ENCODE measurements at places on chromosomes 2 and 18.

DNA sequence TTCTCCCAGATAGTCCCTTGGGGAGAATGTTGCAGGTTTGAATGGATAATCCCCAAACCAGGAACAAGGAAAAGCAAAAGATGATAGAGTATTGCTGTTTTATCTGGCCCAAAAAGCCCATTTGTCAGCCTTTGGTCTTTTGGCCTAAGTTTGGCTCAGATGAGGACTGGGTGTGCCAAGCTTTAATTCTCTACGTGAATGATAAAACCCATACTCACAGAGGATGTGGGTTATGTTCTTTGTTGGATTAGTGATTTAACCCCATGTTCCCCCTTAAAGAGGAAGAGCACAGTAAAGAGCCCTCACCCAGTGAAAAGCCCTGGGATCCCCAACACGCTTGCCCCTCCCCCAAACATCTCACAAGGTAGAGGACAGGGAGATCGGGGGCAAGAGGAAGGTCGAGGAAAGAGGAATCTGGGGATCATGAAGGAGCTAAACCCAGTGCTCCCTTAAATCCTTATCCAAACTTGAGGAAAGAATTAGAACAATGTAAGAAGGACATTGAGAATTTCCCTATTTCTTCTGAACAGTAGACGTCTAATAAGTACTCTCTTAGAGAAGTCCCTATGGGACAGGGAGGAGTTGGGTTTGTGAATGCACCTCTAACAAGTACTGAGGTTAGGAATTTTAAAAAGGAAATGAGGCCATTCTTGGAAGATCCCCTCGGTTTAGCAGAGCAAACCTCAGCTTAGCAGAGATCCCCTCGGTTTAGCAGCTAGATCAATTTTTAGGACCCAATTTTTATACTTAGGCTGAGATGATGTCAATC is 105.0 kb downstream of the HIBCH start:
- no peak for DNase-seq

DNA sequence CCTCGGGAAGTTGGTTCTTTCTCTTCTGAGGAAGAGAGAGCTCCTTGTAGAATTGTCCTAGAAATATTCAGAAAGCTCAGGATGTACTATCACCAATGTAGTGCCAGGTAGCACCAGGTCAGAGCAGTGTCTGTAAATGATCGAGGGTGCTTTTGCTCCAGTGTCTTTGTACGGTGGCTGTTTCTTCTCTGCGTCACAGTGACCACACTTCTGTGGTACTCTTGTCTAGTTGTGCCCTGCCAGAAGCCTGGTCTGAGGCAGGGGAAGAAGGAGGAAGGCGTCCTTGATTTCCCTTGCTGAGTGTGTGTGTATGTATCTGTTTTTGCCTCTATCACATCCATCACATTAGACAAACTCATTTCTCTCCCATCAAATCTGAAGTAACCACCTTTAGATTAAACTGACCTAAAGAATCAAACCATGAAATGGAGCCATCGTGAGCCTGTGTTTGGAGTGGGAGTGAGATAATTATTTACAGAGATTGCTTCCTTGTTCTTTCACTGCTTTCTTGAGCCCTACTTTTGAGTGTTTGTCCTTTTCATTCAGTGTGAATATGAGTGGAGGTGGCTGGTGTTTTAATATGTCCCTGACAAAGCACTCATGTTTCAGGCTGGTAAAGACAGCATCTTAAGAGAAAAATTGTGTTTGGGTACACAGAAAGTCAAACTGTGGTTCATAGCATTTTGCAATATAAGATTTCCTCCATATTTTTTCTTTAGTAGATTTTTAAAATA is 97.2 kb downstream of the ACOXL start:
- DNase-seq: no peak

- no peak for DNase-seq
Observed at GRCh38 chr2:21501376-21502027, 377.7 kb downstream of the TDRD15 start.

GRCh38 chr2:70959271-70959761 is 19.1 kb upstream of the ANKRD53 start:
- DNase-seq: no peak

DNA sequence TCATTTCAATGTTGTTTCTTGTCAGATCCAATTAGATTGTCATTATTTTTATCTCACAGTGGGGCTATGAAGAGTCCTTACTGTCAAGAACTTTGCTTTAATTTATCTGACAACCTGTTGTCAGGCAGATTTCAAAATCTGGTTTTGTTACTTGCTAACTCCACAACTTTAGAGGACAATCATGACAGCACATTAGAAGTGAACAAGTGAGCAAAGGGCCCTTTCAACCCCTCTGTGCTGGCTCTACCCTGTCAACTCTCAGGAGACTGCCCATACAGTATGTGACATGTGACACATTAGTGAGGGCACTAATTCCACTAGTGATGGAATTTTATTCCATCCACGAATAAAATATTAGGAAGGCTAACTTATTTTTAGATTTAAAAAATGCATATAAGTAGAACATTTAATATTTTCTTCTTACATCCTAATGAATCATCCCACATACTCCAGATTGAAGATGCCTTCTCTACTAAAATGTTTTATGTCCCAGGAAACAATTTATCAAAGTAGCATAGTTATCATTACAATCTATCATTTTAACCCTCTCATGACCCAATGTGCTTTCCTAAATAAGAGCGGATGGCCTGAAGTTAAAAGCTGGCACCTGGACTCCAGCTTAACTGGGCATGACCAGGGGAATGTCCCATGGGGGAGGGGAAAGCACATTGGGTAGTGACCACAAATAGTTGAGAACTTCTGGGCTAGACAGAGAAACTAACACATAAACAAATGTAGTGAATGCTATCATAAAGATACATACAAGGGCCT is 97.6 kb upstream of the PPP1CB start:
- no peak for DNase-seq

DNA sequence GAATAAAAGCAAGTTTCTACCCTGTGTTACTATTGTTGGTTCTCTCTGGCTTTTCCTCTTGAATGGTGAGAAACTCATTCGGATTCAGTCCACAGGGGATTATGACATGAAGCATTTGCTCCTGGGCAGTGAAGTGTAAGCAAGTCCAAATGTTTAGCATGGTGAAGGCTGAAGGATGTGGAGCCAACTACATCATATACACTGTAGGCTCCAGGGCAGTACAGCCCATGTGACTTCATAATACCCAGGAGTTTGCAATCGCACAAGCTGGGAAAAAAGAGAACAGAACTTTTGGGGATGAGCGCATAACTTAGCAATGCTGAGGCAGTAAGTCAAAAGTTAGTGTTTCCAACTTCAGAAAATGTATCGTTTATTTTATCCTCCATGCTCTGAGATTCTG is 695.7 kb upstream of the POU3F3 start:
- no peak for DNase-seq

- no peak for DNase-seq
Observed at GRCh38 chr2:234091883-234092282, 41.4 kb downstream of the SPP2 start.

- no peak for DNase-seq
Observed at GRCh38 chr18:31649978-31650719, 34.2 kb downstream of the B4GALT6 start.

GRCh38 chr2:97267411-97268074 is 154.6 kb downstream of the ANKRD36 start:
- DNase-seq: no peak

DNA sequence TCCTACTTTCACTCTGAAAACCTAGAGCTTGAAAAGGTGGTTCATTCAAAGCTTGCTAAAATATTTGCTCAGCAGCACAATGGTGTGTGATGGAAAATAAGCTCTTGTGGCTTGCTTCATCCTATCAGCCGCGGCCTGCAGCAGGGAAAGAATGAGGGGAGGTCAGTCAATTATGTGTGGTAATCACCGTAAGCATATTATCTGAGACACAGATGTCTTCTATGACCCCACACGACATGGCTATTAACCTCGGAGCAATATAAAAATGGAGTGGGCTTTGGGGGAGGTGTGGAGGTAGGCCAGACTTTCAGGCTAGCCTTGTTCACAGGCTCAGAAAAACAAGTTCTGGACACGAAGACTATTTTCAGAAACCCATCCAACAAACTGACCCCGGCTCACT is 98.4 kb upstream of the SIX3 start:
- DNase-seq: no peak

DNA sequence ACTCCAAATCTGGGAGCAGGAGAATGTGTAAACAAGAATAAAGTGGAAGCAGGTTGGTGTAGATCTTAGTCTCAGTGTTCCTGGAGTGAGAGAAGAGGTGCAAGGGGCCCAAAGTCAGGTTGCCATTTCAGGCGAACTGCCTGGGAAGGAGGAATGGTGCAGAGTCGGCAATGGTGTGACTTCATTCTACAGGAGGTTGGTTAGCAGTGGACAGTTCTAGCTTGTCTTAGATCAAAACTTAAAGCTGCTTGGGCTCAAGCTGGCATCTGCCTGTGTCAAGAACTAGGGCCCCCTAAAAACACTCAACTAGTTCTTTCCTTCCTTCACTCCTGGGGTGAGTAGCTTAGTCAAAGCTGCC is 3.5 kb downstream of the STK16 start:
- DNase-seq: no peak

DNA sequence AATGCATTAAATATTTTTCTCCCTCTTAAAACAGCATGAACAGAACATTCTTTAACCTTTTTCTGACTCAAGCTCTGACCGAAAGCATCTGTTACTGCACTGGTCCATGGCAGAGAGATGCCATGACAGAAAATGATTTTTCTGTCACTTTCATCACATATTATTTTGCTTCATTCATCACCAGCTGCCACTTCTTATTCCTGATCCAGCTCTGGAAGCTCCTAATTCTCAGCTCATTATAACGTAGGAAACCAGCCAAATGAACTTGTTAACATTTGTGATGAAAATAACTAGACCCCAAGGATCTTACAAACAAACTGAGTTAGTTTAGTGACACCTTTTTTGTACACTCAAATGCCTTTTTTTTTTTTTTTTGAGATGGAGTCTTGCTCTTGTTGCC is 7.6 kb upstream of the CFLAR start:
- no peak for DNase-seq

GRCh38 chr18:1657876-1658275 is 753.2 kb downstream of the ADCYAP1 start:
- DNase-seq: no peak

- DNase-seq: peak; percentile 16
Observed at GRCh38 chr2:21317131-21317530, 193.4 kb downstream of the TDRD15 start.

- no peak for DNase-seq
Observed at GRCh38 chr2:234377761-234378391, 119.0 kb downstream of the ARL4C start.

DNA sequence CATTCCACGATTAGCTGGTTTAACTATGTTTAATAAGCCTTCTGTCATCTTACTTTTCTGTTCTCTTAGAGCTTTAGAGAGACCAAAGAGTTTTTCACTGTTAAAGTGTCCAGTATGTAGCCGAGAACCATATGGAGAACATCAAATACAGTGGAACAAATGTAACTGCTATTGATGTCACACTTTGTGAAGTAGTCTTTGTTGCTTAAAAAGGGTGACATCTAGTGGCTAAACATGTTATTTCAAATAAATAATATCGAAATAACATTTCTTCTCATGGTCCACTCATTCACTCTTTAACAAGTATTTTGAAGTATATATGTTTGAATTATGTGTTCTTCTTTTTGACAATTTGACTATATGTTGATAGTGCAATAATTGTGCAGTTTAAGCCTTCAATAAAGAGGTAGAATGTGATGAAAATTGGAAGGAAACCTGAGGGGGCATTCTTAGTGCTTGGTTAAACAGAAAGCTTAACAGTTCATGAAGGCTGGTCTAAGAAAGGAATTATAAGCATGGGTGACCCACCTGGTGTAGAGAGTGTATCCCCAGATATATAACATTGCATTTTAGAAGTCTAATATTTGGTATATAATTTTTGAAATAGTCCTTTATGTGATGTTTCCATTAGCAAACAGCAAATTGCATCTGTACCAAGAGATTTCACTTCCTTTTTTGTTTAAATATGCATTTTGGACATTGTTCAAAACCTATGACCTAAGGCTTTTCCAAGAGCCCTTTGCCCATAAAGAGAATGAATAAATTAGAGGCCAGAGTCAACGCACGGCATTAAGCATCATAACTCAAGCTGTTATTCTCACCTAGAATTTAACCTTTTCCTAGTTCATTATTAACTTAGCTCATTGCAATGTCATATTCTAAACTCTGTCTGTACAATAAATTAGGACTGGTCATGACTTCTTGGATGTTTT is 112.1 kb downstream of the KYNU start:
- DNase-seq: no peak

GRCh38 chr18:76686737-76687231 is 135.6 kb upstream of the ZNF236 start:
- peak; percentile 38 for DNase-seq

DNA sequence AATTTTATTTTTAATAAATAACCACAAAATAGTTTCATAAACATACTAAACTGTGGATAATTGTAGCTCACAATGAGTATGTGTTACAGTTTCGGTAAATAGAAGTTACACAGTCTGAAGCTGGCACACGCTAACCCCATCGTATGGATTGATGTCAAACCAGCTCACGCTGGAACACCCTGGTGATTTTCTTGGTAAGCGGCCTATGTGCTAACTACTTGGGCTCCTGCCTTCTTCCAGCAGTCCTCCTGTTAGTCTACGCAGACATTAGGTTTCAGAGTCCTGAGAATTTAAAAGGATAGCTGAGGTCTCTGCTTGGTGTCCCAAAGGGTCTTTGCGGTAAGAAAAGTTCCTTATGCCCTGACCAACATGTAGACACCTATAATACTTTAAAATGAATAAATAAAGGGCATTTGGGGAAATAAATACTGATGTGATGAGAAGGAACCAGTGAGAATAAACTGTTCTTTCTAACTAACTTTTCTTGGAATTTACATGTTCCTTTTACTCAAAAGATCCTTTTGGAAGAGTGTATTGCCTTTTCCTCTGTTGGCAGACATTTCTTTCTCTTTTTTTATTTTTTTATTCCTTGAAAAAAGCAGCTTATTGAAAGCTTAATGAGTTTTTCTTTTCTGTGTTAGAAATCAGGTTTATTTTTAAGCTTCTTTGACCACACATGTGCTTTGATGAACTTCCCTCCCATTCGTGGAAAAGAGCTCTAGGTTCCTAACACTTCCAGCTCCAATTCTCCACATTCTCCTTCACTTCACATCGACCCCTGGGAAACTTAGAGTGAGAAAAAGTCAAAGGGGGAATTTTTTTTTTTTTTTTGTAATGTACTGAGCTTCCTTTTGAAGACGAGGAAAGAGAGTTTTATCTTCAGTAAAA is 322.2 kb downstream of the IRS1 start:
- no peak for DNase-seq

- DNase-seq: no peak
Observed at GRCh38 chr2:102667072-102667471, 47.7 kb downstream of the SLC9A2 start.

- no peak for DNase-seq
Observed at GRCh38 chr2:239467281-239467955, 66.6 kb upstream of the HDAC4 start.

DNA sequence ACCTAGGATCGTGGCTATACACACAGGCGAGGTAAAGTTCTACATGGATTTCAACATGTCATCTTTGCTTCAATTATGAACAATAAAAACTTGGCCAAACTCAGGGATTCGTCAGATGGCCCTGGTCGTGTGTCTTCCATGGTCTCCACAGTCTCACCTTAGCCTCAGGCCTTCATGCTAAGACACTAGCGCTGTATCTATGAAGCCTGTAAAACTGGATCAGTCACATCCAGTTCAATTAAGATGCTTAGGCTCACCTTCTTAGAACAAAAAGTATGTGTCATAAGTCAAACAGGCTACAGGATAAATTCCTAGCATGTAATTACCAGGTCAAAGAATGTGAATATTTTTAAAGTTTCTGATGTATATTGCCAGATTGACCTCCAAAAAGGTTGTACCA is 113.7 kb upstream of the NRP2 start:
- DNase-seq: no peak

GRCh38 chr2:102796337-102796736 is 34.5 kb downstream of the TMEM182 start:
- no peak for DNase-seq
